ENCODE measurements at places on chromosomes 5 and 9.

DNA sequence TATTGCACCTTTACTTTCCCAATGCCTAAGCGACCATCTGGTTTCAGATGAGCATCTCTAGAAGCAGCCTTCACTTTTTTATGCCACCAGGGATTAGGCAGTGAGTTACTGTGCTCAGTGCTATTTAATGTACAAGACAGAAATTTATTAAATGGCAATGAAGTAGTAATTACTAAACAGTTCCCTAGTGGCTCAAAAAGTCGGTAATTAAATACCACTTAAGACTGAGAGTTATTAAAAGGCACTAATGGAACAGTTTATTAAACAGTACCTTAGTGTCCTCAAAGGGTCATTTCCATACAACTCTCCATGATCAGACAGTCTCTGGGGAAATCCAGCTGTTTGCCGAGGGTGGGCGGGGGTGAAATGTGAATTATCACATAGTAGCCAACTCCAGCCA, 42.3 kb downstream of the LHFPL2 start:
- DNase-seq = no peak

DNA sequence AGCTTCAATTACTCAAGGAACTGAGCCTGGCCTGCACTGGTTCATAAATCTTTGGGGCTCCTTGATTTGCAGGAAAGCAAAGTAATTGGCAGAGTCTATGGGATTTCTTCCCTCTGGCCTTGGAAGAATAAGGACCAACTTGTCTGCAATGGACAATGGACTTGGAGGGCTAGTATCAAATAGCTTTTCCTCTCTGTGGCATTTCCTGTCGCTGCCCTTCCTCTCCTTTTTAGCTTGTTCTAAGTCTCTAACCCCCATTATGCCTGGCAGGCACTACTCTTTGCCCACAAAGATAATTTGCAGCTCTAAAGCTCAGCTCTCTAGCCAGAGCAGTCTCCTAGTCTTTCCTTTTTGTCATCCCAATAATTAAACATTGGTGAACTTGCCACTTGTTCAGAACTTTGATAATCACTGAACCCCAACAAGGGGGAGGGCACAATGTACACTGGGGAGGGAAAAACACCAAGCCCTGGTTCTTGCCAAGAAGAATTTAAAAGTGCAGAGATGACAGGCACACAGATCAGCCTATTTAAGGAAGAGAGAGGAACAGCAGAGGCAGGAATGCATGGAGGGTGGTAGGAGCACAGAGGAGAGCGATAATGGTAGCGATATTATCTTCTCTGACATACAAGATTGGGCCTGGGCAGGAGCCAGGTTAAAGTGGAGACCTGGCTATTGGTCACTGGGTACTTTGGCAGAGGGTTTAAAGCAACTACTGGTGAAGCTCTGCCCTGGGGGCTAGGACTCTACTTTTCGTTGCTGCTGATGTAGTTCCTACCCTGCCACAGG, 38.5 kb downstream of the FAM219A start:
- DNase-seq = no peak

DNA sequence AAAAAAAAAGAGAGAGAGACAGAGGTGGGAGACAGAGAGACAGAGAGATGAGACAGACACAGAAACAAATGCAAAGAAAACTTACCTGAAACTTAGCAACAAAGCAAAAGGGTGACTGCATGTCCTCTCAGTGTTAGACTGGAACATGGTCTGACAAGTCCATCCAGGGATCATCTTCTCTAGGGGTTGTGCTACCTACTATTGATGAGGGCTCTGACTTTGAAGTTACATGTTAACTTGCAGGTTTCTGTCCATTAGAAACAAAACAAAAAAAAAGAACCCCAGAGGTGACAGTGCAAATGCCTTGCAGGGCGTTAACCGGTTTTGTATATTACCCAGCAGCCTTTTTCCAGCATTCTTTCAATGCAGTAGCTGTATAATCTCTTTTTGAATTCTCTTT, 13.6 kb upstream of the SPARC start:
- DNase-seq = no peak

DNA sequence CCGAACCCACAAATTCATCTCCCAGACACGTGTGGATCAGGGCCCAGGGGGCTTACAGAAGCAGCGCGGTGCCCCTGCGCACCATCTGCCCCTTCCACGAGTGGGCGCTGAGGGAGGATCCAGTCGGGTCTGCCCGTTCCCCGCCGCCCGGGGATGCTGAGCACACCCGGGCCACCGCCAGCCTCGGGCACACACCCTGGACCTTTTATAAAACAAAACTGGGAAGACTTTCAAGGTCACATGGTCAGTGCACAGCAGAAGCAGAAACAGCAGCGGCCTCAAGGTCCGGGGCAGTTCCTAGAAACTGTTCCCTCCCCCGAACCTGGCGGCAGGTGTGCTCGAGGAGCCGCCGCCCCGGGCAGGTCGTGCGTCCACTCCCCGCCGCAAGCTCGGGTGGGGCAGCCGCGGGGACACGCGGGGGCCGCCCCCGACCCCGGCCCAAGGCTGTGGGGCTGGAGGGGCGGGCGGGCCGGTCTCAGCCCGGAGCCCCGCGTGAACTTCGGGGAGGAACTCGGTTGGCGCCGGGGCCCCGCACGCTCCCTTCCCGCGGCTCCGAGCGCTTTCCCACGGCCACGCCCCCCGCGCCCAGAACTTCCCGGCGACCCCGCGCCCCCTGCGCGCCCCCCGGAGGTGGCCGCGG, 633 bp upstream of the PPP1R26 start:
- DNase-seq = peak; percentile 52

DNA sequence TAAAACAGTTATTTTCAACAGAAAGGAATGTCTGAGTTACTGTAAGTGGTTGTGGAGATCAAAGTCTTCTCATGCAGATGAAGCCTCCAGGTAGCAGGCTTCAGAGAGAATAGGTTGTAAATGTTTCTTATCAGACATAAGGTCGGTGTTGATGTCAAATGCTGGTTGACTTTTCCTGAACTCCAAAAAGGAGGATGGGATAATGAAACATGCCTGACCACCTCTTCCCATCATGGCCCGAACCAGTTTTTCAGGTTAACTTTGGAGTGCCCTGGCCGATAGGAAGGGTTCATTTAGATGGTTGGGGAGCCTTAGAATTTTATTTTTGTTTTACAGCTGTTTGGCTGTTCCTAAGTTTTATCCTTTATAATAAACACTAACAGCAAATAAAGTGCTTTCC, 478.4 kb downstream of the ACTL7B start:
- no peak for DNase-seq

DNA sequence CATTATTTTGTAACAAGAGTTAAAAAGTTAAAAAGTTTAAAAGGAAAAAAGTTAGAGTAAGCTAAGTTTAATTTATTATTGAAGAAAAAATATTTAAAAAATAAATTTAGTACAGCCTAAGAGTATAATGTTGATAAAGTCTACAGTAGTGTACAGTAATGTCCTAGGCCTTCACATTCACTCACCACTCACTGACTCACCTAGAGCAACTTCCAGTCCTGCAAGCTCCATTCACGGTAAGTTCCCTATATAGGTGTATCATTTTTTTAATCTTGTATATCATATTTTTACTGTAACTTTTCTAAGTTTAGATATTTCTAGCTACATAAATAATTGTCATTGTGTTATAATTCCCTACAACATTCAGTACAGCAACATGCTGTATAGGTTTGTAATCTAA, 69.4 kb upstream of the PANK3 start:
- no peak for DNase-seq

- no peak for DNase-seq
These were observed 136.3 kb downstream of the FOXD1 start for GRCh38 chr5:73312146-73312871.

DNA sequence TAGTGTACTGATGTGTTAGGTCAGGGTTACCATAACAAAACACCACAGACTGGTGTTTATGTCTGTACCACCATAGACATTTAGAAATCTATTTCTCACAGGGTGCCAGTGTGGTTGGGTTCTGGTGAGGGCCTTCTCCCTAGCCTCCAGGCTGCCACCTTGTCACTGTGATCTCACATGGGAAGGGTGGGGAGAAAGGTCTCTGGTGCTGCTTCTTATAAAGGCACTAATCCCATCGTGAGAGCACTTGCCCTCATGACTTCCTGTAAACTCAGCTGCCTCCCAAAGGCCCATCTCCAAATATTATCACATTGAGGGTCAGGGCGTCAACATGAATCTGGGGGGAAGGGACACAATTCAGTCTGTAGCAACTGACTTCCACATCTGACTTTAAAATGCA, 49.8 kb downstream of the PIK3R1 start:
- no peak for DNase-seq

GRCh38 chr9:130156672-130157071, 15.5 kb upstream of the NCS1 start:
- no peak for DNase-seq

DNA sequence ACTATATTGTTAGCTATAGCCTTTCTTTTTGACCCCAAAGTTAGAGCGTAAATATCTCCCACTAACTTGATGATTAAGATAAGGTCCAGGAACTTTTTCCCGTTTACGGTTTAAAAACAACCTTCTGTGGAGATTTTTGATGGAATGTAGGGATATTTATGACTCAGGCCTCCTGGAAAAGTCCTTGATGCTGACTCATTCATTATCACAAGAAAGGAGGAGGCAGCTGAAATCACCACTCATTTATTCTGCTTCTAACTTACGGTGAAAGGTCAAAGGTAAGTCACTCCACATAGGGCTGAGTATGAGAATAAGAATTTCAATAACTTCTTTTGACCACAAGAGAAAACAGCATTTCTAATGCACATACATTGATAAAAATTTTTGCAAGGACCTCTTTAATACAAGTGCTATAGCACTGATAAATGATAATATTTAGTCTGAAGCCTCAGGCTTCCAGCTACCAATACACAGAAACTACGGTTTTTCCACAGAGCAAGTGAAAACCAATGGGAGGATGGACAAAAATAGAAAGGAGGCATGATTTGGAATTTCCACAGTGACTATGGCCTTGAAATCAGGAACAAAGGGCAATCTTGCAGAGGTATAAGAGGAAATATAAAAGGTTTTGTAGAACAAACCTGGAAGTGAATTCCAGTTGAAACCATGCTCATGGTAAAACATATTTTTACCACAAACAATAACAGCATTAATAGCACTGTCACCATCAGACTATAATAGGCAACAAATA, 146.5 kb downstream of the PPP2R2B start:
- no peak for DNase-seq

DNA sequence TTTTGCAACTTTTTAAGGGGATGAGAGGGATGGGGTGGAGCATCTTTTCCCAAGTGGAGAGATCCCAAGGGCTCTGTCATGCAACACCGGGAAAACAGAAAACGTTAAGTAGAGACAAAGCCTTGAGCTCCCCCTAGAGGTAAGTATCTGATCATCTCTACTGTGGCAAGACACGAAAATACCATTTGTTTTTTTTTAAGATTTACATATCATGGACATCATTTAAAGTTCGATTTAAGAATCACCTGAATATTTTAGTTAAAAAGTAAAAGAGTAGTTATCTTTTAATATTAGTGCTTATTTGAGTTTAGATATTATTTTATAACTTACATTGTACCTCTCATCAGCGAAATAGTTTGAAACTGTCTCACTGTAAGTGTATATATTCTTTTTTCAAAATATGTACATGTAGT, 200.4 kb downstream of the LRRC70 start:
- peak; percentile 65 for DNase-seq

DNA sequence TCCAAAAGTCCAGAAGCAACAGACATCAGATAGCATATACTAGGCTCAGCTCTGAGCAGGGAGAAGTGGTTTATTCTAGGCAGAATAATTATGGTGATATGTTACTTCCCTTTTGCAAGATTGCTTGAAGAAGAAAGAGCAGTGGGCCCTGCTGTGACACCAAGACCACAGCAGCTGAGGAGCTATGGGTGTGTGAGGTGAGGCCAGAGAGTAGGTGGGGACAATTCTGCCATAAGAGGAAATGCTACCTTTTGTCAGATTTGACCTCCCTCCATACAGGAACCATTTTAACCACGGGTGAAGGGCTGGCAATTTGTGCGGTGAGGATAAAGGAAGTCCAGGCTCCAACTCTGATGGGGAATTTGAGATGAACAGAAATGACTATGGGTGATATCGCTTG, 51.3 kb downstream of the TNFSF15 start:
- DNase-seq = no peak

GRCh38 chr9:14354201-14354600, 40.3 kb upstream of the NFIB start:
- no peak for DNase-seq

DNA sequence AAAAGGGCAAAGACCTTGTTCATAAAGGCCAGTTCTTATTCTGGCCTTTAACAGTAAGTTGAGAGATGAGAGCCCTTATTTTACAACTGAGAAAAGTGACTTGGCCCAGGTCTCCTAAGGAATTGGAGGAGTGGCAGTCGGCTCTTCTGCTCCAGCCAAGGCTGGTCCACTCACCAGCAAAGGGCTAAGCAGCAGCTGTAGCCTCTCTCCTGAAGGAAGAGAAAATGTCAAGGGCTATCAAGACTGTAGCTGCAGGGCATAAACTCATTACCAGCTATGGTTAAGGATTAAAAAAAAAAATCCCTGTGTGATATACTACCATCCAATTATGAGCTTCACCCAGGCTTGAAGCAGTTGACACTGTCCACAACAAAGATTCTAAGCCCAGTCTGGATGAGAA, 138.6 kb upstream of the RAD23B start:
- no peak for DNase-seq

DNA sequence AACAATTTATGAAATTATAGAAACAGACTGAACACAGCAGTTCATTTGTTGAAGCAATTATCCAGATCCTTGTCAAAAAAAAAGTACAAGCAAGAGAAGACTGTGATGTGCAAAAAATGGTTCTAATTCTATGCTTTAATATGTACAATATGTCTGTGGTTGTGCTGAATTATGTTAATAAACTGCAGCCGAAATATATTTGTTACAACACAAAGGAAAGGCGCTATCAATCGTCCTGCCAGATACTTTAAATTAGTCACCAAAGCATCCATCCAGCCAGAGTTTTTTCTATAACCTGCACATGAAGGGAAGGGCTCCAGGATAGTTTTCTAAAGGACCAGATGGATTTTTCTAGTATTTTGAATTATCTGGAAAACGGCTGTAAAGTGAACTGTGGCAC, 259.5 kb downstream of the BNC2 start:
- DNase-seq = no peak

DNA sequence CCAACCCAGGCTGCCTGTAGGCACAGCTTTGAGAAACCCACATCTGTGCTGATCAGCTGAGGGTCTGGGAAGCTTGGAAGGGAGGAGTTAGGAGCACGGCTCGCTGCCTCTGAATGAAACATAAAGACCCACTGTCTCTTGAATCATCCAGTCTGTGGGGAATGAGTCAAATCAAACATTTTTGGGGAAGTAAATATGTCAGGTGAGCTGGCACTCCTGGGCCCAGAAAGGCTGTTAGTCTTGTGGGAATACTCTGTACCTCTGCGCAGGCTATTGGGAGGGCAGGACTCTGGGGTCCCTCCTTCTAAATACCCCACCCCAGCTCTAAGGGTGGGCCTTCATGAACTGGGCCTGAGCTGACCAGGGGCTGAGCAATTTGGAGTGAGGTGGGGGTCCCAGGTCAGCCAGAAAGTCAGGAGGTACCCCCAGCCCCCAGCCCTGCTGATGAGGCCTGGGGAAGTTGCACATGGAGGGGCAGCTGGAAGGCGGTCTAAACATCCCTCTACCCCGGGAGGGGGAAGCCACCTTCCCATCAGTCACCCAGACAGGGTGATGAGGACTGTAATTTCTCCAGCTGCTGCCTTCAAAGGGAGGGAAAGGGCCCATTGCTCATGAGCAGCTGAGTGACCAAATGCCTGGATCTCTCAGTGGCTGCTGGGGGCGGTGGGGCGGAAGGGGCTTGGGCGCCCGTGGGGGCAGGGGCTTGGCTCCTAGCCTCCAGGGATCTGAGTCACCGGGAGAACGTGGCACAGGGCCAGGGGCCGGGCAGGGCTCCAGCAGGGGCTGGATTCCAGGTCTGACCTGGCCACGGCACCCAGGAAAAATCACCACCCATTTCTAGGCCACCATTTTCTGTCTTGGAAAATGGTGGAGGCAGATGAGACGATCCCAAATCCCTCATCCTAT, 10.8 kb downstream of the FIBCD1 start:
- DNase-seq = no peak

Data from midbrain (tissue), 1 donor.